Osteocyte (in vitro differentiated cells): ENCODE measurements at places on chromosomes 2 and 18.
A peak's percentile ranks its signal among the peaks of the same experiment; 100 is the strongest.

DNA sequence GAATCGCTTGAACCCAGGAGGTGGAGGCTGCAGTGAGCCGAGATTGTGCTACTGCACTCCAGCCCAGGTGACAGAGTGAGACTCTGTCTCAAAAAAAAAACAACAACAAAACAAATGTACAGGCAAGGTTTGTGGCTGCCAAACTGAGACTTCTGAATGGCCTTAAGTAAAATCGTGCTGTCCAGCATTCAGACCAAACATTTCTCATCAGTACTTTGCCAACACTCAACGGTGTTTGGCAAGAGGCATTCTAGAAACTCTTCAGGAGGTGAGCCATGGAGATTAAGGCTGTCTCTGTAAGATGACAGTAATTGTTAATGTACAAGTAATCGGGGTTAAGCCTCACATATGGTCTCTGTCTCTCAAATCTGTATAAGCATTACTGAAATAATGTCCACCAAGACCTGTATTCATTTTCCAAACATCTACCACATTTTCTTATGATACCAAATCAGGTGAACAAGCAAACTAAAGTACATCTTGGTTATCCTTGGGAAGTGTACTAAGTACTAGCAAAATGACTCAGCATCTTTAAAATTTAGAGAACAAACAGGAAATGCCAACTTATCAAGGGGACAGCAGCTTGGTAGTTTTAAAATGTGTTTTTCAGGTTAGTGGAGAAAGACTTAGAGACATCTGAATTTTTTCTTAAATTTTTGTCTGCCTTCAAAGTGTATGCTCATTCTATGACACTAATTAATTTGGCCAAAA is 29.3 kb downstream of the SERPINE2 start:
- H3K36me3 ChIP-seq = peaks cover 3% of the 10 kb centered on the region
- H3K27me3 ChIP-seq = no peaks in the 10 kb centered on the region
- H3K4me1 ChIP-seq = peaks cover 12% of the 10 kb centered on the region
- H3K4me3 ChIP-seq = no peak overlapping the region
- H3K27ac ChIP-seq = peak overlapping the region; percentile 42
- DNase-seq = no peak

DNA sequence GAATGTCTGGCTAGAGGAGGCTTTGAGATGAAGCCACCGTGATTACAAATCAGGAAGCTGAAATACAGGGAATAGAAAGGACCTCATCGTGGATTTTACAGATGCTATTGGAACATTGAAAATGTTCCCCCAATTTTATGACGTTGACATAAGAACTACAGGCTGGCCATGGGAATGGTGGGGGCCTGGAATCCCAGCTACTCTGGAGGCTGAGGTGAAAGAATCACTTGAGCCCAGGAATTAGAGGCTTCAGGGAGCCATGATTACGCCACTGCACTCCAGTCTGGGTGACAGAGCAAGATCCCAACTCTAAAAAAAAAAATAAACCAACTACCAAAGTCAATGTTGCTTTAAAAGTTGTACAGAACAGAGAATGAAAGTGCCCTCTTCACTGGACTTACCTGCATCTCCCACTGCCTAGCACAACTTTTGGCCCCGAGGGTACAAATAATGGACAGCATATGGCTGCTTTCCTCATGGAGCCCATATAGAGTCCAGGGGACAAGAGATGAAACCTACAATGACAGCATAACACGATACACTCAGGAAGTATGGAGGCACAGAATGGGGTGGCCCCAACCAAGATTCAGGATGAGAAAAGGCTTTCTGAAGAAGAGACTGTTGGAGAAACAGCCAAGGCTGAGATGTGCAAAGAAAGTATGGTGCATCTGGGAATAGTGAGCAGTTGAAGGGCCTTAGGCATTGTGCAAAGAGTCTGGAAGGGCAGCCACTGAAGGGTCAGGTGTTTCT is 254.8 kb downstream of the MYCN start:
- H3K36me3 ChIP-seq = no peaks in the 10 kb centered on the region
- DNase-seq = no peak
- no peak overlapping the region for H3K4me3 ChIP-seq
- H3K27ac ChIP-seq = no peak overlapping the region
- no peaks in the 10 kb centered on the region for H3K27me3 ChIP-seq

DNA sequence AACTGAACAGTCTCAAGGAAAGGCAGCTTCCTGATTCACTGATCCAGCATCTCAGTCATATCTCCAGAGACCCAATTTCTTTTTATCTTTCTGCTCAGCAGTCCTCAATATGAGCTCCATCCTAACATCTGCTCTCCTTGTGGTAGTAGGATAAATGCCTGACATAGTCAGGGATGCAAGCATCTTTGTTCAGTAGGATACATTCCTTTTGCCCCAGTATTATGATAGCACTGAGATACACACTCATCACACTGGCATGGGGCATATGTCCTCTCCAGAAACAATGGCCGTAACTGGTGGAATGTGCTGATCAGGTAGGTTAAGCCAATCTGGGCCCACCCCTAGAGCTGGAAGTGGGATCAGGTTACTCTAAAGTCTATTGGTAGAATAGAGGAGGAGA is 207.2 kb downstream of the ETAA1 start:
- no peak overlapping the region for H3K4me3 ChIP-seq
- no peak for DNase-seq
- H3K4me1 ChIP-seq = peaks cover 13% of the 10 kb centered on the region

DNA sequence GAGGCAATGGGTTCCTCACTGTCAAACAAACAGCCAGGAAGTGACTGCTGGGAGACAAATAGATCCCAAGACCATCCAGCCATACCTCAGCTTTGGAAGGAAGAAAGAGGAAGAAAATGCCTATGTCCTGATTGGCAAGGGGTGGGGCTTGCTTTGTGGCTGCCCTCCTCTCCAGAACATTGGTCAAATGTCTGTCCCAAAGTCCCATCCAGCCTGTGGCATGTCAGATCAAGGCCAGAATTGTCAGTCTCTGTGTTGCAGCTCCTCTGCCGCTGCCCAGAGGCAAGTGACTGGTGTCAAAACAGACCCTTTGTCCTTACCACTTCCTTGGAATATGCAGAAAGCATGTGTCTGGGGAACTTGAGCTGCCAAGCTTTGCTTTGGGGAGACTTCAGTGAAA is 63.0 kb upstream of the SMAD2 start:
- peaks cover 6% of the 10 kb centered on the region for H3K4me1 ChIP-seq
- H3K36me3 ChIP-seq = no peaks in the 10 kb centered on the region
- H3K27me3 ChIP-seq = peaks cover 22% of the 10 kb centered on the region
- H3K27ac ChIP-seq = no peak overlapping the region
- H3K4me3 ChIP-seq = no peak overlapping the region
- no peak for DNase-seq

GRCh38 chr2:167862296-167862695 is 385.1 kb downstream of the STK39 start:
- H3K4me1 ChIP-seq = peaks cover 4% of the 10 kb centered on the region
- H3K27me3 ChIP-seq = peaks cover 1% of the 10 kb centered on the region

DNA sequence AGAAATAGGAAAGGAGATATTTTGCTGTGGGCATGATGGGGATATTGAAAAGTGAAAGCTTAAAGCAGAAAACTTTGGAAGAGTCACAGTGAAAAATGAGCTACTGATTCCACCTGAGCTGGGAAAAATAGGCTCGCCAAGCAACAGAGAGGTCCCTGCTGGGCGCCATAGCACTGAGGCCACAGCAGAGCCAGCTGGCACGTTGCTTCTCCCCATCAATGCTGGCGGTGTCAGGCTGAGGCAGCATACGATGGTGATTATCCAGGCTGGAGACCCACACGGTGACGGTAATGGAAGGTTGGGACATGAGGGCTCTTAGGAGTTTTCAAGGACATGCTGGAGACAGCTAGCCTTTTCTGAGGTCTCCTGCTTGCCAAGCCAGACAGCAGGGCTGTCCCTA is 25.8 kb upstream of the DTNB start:
- H3K27me3 ChIP-seq = no peaks in the 10 kb centered on the region
- H3K4me1 ChIP-seq = peaks cover 2% of the 10 kb centered on the region
- H3K27ac ChIP-seq = no peak overlapping the region
- DNase-seq = no peak

DNA sequence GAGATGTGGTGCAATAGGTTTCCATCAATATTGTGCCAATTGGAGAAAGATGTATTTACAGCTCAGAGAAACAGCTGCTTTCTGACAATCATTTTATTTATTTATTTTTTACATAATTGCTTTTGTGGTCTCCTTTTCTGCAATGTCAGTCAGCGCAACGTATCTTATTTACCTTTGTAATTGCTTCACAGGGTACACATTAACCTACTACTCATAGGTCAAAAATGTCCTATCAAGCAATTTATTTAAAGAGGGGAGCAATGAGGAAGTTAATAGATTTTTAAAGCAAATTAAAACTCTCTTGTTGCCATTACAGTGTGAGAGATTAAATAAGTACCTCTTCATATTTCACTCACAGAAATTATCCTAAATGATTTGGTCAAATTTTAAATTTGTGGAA is 291.0 kb downstream of the CALCRL start:
- no peaks in the 10 kb centered on the region for H3K4me1 ChIP-seq
- peaks cover 3% of the 10 kb centered on the region for H3K36me3 ChIP-seq
- H3K27me3 ChIP-seq = peaks cover 14% of the 10 kb centered on the region
- DNase-seq = no peak

- no peak overlapping the region for H3K27ac ChIP-seq
- H3K27me3 ChIP-seq = no peaks in the 10 kb centered on the region
- peaks cover 4% of the 10 kb centered on the region for H3K36me3 ChIP-seq
- H3K4me3 ChIP-seq = no peak overlapping the region
Measured at GRCh38 chr2:72708236-72708635, 117.6 kb downstream of the EXOC6B start.

DNA sequence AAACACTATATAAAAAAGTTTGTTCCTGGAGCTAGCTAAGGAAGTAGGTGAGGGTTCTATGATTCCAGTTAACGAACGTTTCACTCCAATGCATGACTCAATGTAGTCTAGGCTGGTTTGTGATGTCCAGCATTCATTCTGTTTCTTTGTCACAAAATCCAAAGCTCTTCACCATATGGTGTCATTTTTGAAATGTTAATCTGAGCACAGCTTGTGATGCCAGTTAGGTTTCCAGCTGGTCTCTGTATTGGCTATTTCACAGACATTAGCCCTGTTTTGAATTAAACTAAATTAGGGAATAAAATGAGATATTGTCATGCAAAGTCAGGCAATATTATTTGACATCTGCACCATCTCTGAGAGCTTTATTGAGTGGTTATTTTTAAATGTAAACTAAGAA is 159.4 kb downstream of the RBM43 start:
- DNase-seq = no peak
- H3K4me1 ChIP-seq = peaks cover 3% of the 10 kb centered on the region
- H3K36me3 ChIP-seq = no peaks in the 10 kb centered on the region

DNA sequence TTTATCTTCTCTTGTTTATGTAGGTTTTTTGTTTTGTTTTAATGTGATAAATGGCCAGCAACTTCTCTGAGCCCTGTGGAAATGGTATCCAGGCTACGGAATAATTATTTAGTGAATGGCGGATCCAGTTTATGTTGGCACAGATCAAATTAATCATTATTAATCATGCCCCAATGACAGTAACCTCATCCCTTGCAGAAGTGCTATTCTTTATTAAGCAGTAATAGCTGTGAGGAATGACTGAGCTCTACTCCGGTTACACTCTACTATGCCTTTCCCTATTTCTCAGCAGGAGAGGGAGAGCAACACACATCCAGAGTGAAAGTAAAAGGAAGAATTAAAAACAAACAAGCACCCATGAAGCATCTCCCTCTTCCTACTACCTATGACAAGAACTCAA is 84.8 kb downstream of the SETBP1 start:
- no peak for DNase-seq
- H3K27ac ChIP-seq = no peak overlapping the region
- H3K4me1 ChIP-seq = peaks cover 52% of the 10 kb centered on the region
- H3K27me3 ChIP-seq = no peaks in the 10 kb centered on the region
- peaks cover 34% of the 10 kb centered on the region for H3K36me3 ChIP-seq

DNA sequence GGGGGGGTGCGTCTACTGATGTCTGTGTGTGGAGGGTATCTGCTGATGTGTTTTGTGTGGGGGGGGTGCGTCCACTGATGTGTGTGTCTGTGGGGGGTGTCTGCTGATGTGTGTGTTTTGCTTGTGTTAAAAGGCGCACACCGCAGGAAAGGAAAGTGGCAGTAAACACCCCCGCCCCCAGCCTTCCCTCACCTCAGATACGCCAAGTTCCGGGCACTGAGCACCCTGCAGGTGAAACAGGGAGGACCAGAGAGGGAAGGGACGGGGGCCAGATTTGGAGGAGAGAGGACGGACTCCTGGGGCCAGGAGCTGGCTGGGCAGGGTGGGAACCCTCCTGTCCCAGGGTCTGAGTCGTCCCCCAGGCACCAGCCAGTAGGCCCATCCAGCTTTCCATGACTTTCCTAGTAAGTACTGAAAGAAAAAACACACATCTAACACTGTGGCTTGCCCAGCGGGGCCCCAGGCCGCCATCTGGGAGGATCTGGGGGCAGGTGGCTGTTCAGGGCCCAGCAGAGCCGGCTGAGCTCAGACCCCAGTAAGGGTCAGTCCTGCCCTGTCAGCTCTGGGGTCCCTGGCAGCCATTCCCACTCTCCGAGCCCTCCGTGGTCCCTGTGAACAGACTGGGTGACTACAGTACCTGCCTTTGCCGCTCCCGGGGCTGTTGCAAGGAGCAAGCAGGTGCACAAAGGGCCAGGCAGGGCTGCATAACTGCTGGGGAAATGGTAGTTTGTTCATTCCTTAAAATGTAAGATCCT is 126.9 kb downstream of the NFATC1 start:
- H3K27me3 ChIP-seq = peaks cover 4% of the 10 kb centered on the region
- H3K4me1 ChIP-seq = peaks cover 21% of the 10 kb centered on the region
- DNase-seq = peak; percentile 78
- H3K27ac ChIP-seq = no peak overlapping the region
- no peaks in the 10 kb centered on the region for H3K36me3 ChIP-seq
- H3K4me3 ChIP-seq = no peak overlapping the region

DNA sequence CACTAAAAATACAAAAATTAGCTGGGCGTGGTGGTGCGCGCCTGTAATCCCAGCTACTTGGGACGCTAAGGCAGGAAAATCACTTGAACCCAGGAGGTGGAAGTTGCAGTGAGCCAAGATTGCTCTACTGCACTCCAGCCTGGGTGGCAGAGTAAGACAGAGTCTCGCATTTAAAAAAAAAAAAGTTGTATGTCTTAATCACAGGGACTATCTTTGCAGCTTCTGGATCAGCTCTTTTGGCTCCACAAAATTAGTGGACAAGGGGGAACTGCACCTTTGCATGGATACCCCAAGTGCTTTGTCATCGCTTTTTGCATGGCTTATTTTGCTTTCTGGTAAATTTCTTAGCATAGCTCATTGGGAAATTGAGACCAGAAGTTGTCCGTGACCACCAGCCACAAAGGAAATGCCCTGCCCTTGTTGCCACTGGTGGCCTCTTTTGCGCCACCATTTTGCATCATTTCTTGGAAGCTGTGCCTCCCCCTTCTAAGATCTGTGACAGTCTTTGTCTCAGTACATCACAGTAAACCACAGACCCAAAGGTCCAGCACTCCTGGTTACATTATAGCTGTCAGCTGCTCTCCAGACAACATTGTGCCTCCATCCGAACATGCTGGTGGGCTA is 43.9 kb upstream of the PCBP1 start:
- H3K36me3 ChIP-seq = peaks cover 12% of the 10 kb centered on the region
- no peak overlapping the region for H3K27ac ChIP-seq
- DNase-seq = no peak
- no peaks in the 10 kb centered on the region for H3K4me1 ChIP-seq
- no peak overlapping the region for H3K4me3 ChIP-seq

- H3K27ac ChIP-seq = no peak overlapping the region
- no peak for DNase-seq
- no peaks in the 10 kb centered on the region for H3K36me3 ChIP-seq
- H3K27me3 ChIP-seq = peaks cover 48% of the 10 kb centered on the region
- no peak overlapping the region for H3K4me3 ChIP-seq
Measured at GRCh38 chr2:178892751-178893625, 85.8 kb upstream of the TTN start.

GRCh38 chr2:190679813-190680591 is 31.1 kb downstream of the NAB1 start:
- no peak overlapping the region for H3K4me3 ChIP-seq
- peaks cover 67% of the 10 kb centered on the region for H3K4me1 ChIP-seq
- H3K36me3 ChIP-seq = peaks cover 34% of the 10 kb centered on the region
- H3K27ac ChIP-seq = peak overlapping the region; percentile 92
